Panc1 (cell line): ENCODE measurements at places on chromosomes 3 and 15. TPM values are rescaled to one million over a fixed set of nuclear protein-coding genes. Genes with fewer than 3 reads are reported as not detected.

ETFA gene
- 159 TPM for total RNA-seq

DENND4A gene
- 14.4 TPM for total RNA-seq

DNA sequence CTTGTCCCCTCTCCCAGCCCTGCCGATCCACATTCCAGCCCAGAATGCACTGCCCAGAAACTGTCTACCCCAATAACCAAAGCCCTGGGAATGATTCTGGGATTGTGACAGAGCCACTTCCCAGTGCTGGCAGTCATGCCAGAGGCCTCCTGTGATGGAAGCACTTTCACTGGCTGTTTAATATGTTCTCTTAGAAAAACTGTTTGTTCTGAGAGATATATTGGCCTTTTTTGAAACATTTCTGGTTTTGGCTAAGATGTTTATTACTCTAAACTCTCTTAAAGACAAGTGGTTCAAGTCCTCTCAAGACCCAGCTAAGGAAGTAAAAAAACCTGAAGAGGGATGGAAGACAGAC lies 74.0 kb upstream of the HACD2 start:
- no peak for DNase-seq

DNA sequence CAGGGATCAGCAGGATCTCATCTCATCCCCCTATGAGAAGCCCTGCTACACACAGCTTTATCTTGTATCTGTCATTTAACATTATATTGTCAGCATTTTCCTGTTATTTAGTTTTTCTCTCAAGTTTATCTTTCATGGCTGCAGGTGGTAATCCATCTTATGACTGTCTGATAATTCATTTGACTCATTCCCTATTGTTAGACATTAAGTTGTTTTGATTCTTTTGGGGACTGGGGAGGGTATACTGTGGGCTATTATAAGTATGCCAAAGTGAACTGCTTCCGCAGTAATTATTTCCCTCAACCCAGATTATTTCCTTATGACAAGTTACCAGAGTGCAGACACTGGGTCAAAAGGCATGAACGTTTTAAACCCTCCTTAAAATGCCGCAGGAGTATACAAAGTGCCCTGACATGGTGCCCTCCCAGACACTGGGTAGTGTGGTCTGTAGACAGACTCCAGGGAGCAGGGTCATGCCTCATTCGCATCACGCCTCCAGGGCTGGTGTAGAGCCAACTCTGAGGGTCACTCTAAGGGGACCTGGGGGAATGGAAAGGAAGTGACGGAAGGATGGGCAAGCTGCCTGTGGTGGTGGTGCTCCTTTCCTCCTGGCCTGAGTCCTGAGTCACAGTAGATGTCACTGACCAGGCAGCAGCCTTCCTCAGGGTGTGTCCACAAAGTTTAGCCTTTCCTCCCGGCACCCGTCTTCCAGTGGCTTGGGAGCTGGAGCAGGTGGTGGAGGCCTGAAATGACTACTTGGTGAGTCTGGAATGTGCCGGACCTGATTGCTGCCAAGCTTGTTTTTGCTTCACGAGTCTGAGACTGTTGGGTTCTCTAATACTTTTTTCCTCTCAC lies 11.6 kb downstream of the GPR160 start:
- no peak for DNase-seq

DNA sequence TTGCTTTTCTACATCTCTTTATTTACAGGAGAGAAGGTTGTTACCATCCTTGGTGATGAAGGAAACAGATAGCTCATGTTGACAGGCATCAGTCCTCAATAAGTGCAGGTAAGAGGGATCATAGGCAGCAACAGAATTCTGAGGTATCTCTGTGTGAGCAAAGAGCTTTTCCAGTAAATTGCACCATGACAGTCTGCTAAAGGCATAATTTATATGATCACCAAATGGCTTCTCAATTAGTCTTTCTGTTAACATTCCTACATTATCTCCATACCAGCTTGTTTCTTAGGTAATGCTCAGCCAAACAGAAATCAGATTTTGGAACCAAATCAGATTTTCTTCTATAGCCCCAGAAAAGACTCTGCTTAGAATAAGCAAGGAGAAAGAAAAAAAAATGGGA lies 3.6 kb upstream of the ARHGAP31 start:
- DNase-seq, result no peak

DNA sequence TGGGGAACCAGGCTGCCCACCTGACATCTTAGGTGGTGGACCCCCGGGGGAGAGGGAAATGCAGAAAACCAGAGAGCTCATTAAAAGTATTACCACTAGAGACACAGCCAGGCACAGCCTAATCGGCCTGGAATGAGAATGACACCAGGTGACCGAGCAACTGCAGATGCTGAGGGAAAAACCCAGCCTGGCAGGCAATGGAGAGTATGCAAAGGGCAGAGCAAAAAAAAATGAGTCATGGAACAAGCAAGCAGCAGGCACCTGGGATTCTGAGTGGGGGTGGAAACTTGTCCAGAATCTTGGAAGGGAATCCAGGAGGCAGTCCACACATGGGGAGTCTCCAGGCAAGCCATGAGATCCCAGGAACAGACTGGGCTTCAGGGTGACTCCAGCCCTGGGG lies 183.7 kb upstream of the LRRN1 start:
- DNase-seq, result no peak

- no peak for DNase-seq
Observed at GRCh38 chr3:76044601-76045600, 259.6 kb upstream of the ZNF717 start.

DNA sequence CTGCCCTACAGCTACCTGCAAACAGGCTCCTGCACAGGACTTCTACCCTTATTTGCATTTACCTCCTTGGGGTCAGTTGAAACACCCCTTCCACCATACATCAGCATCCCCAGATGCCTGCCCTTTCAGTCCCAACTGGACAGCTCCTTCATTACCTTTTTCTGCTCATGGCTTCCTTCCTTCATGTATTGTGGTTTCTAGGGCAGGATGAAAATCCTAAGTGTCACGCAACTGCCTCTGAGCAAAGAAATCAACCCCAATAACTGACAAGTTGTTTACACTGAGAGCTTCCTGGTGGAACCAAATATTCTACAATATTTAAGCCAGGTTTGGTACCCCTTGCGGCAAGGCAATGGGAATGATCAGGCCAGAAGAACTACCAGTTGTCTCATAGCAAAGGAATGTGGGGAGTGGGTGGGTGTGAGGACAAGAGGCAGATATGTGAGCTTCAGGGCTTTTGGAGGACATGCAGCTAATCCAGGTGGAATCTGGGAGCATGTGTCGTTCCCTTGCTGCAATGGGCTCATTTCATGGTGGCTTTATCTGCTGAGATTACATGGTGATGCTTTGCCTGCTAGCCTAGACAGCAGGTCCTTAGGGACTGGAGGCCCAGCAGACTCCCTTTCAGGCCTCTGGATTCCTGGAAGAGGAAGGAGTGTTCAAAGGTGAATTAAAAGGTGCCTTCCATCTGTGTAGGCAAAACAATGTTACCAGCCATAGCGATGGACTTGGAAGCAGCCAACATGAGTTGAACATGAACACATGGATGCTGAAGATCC lies 34.9 kb downstream of the PPCDC start:
- DNase-seq, result no peak

DNA sequence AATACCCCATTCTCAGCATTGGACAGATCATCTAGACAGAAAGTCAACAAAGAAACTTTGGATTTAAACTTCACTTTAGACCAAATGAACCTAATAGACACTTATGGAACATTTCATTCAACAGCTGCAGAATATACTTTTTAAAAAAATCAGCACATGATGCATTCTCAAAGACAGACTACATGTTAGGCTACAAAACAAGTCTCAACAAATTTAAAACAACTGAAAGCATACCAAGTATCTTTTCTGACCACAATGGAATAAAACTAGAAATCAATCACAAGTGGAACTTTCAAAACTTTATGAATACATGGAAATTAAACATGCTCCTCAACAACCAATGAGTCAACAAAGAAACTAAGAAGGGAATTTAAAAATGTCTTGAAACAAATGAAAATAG lies 37.9 kb downstream of the SERP1 start:
- DNase-seq, result no peak

GRCh38 chr3:111882799-111883198 lies 23.7 kb downstream of the PHLDB2 start:
- DNase-seq, result no peak

DNA sequence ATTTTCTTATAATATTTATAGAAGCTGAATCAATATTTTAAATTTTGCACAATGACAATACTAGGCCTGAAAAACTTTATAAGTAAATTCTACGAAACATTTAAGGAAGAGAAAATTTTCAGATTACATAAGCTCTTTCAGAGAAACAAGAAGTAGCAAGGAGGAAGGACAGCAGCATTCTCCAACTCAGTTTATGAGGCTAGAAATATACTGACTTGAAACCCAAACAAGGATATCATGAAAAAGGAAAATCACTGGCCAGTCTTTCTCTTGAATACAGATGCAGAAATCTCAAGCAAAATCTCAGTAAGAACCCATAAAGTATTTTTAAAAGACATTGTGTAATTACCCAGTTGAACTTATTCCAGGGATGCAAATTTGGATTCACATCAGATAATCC lies 121.3 kb downstream of the STAC start:
- DNase-seq, result no peak

- DNase-seq, result no peak
Observed at GRCh38 chr15:41464889-41465580, 28.6 kb upstream of the ITPKA start.

GRCh38 chr3:152219769-152220255 lies 48.9 kb upstream of the MBNL1 start:
- no peak for DNase-seq
